ENCODE measurements at places on chromosomes 11 and 22.

DNA sequence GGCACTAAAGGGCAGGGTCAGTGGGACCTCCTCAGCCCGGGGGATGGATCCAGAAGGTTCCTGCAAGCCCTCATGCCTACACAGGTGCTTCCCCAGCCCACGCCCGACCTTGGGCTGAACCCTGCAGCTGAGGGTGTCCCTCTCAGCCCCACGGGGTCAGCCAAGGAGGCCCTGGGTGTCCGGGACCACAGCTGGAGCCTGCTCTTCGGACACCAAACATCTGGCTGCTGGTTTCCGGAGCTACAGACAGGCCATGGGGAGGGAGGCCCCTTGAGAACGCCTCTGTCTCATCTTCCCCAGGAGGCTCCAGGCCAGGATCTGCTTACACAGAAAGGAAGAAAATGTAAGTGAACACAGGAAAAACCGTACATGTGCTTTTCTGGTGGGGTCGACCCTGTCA, 355.7 kb downstream of the MN1 start:
- no peak for DNase-seq

DNA sequence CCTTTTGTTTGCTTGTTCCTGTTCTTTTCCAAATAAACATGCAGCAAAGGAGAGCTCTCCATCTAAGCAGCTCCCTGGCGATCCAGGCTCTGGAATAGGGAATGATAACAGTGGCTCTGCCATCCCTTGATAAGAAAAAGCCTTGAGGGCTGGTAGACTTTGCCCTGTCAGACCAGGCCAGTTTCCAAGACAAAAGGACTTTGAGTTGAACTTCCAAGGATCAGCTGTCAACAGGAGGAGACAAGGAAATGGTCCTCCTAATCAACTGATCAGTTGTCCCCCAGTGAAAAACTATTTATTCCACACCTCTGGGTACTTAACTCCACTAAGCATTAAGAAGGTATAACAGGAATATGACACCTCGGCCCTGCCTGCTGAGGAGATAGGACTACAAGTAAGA, 127.8 kb downstream of the PARVA start:
- DNase-seq, result no peak

- no peak for DNase-seq
Observed at GRCh38 chr11:58928107-58928499, 11.2 kb upstream of the GLYATL1 start.

GRCh38 chr11:122724520-122724919, 69.0 kb downstream of the UBASH3B start:
- DNase-seq, result no peak

DNA sequence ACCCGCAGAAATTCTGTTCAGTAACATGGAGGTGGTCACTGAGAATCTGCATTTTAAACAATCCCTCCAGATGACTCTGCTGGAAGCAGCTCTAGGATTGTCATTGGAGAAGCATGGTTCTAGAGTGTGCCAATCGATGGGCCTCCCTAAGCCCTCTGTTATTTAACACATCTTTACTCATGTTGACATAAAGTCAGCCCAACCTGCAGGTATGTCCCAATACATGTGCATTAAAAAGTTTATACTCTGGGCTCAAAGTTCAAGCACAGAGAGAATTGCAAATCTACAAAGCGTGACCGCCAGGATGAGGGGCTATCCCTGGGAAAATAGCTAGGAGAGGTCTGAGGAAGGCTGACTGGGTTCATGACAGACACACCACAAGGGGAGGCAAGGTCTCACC, 116.4 kb downstream of the KIRREL3 start:
- no peak for DNase-seq

DNA sequence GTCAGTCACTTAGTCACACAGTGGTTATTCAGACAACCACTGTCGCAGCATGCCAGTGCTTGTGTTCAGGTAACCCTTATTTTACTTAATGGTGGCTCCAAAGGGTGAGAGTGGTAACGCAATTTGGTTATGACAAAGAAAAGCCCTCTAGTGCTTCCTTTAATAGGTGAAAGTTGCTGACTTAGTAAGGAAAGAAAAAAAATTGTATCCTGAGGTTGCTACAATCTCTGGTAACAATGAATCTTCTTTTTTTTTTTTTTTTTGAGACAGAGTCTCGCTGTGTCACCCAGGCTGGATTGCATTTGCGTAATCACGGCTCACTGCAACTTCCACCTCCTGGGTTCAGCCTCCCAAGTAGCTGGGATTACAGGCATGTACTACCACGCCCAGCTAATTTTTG, 64.5 kb downstream of the C11orf91 start:
- DNase-seq, result no peak

DNA sequence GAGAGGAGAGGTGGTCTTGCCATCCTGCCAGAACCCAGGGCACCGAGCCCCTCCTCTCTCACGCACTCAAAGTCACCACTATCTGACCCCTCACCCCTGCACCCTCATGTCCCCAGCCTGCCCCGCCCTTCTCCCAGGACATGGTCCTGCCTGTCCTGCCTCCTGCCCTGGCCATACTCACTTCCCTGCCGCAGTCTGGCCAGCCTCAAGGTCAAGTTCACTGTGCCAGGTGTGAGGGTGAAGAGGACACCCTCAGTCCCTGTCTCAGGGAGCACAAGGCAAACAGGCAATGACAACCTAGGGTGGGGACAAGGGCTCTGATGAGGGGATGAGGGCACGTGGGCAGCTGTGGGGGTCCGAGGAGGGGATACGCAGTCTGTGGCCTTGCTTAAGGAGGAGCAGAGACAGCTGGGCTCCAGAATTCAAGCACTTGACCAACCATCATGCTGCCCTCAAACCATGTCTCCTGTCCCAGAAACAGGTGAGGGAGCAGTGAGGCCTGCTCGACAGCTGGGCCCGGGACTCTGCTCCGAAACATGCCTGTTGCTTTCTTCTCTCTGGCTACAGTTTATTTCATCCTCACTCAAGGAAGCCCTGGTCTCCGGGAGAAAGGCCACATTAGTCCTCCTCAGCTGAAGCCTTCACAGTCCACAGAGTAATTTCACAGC, 36.6 kb downstream of the PDGFB start:
- no peak for DNase-seq

DNA sequence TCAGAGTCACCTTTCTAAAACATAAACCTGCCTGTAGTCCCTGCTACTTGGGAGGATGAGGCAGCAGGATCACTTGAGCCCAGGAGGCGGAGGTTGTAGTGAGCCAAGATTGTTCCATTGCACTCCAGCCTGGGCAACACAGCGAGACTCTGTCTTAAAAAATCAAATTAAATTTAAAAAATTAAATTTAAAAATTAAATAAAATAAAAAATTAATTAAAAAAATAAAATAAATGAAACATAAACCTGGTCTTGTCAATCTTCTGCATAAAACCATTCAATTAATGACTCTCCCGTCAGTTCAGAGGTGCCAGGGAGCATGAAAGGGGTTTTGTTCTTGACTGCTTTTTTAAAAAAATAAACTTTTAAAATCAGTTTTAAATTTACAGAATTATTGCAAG, 48.6 kb downstream of the CCDC83 start:
- no peak for DNase-seq

DNA sequence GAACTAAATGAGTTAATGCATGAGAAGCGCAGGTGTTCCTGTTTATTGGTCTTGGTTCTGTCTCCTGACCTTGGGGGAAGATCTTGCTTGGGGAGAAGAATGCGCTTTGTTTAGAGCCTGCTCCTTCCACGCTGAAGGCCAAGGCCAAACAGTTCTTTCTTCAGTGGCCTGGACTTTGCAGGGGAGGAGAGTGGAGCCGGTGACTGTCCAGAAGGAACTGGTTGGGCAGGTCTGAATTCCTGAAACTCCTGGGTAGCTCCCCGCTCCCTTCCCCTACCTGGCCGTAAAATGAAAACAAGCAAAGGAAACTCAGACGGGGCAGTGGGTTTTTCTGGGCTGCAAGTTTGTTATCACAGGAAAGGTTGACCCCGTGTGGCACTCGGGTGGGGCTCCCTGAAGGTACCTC, 3.6 kb downstream of the ARHGAP8 start:
- DNase-seq, result no peak

- DNase-seq, result no peak
Observed at GRCh38 chr22:22711532-22711913, 67.1 kb downstream of the GGTLC2 start.

DNA sequence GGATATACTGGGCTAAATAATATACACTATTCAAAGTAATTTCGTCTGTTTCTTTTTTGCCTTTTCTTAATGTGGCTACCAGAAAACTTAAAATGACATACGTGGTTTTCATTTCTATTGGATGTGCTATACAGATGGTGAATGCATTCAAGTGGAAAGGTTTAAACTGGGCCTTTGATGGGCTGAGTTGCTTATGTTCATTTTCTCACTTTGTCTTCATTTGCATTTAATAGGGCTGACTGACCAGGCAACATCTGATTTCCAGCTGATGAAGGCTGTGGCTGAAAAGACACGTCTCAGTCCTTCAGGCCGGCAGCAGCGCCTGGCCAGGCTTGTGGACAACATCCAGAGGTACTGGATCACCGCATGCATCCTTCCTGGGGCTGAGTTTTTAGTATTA, 27.9 kb downstream of the PIWIL4 start:
- no peak for DNase-seq

GRCh38 chr11:61049859-61050258, 52.4 kb upstream of the CD5 start:
- no peak for DNase-seq

- no peak for DNase-seq
Observed at GRCh38 chr11:81495699-81496292, 1237.9 kb downstream of the FAM181B start.

GRCh38 chr11:76601272-76601671, 69.3 kb downstream of the LRRC32 start:
- no peak for DNase-seq

DNA sequence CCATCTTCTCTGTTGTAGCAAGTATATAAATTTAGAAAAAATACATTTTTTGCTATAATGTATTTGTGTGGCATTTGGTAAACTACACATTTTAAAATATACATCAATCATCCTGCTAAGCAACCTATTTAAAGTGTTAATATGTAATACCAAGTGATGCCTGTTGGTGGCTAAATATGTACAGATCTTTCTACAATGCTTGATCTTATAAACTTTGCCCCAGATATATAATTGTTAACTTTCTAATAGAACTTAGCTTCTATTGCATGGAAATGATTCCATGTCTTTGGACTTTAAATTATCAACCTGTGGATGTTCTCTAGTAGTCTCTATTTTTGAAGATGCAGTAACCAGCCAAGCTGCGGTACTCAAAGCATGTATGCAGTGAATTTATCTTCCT, 1260.4 kb upstream of the RAG2 start:
- DNase-seq, result no peak
